ENCODE measurements at places on chromosomes 6 and 20.

DNA sequence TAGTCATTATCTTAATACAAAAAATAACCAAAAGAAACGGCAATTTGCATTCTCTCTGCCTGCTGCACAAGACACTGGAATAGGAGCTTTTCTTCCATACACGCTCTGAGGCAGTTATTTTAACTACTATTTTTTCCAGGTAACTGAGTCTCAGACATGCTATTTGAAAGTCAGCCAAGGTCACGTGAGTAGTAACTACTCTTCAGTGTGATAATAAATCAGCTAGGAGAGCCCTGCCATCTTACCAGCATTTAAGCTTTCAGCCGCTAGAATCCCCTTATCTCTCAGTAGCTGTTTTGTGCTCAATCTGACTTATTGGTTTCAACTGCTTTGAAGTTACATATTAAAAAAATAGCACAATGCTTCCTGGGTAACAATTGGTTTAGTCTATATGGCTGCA lies 84.5 kb downstream of the NRN1 start:
- no peaks in the 10 kb centered on the region for H3K4me1 ChIP-seq
- H3K27ac ChIP-seq: no peak overlapping the region
- H3K27me3 ChIP-seq: peaks cover 9% of the 10 kb centered on the region
- no peaks in the 10 kb centered on the region for H3K36me3 ChIP-seq

DNA sequence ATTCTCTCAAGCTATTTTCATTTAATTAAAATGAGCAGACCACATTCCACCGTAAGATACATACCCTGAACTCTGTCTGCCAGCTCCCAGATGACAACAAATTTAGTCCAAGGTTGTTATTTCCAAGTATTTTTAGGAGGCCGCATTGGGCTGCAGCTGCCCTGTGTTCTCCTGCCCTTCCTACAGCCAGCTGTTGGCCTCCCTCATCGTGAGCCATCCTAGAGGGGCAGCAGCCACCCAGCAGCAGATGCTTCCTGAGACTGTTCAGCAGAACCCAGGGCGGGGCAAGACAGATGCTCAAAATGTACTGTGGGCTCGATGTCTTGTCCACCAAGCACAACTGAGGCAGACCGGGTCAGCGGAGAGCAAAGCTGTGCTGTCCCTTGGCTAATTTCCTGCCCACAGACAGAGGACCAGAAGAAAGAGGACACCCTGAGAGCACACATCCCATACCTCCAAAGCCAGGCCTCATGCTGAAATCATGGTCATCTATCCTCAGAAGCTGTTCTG lies 16.4 kb downstream of the GABRR1 start:
- no peak overlapping the region for H3K4me3 ChIP-seq
- H3K27me3 ChIP-seq: peaks cover 5% of the 10 kb centered on the region
- H3K4me1 ChIP-seq: no peaks in the 10 kb centered on the region
- no peak overlapping the region for H3K27ac ChIP-seq
- no peak for DNase-seq

DNA sequence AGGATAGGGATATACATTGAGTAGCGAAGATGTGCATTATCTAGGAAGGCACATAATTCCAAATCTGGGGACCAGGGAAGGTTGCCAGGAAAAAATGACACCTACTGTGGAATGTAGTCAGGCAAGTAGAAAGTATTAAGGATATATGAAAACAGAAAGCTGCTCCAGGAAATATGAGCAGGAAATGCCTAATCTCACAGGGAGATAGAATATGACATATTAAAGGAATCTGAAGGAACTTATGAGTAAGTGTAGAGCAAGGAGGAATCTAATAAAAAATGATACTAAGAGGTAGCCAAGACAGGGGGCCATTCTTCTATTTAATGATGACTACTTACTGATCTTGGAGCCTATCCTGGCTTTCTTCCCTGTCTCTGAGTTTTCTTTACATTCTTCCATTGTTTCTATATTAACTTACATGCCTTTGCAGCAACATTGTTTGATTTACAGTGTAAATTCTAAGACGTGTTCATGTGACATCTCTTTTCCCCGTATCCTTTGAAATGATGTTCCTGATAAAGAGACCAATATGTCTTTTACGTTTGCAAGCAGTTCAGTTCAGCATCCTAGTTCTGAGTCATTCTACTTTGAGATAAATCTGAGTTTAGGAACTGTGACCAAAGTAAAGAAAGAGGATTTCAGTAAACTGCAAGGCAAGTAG lies 58.6 kb downstream of the TINAG start:
- DNase-seq: no peak
- H3K4me1 ChIP-seq: no peaks in the 10 kb centered on the region
- no peak overlapping the region for H3K4me3 ChIP-seq
- no peak overlapping the region for H3K27ac ChIP-seq
- H3K27me3 ChIP-seq: no peaks in the 10 kb centered on the region
- no peaks in the 10 kb centered on the region for H3K36me3 ChIP-seq

DNA sequence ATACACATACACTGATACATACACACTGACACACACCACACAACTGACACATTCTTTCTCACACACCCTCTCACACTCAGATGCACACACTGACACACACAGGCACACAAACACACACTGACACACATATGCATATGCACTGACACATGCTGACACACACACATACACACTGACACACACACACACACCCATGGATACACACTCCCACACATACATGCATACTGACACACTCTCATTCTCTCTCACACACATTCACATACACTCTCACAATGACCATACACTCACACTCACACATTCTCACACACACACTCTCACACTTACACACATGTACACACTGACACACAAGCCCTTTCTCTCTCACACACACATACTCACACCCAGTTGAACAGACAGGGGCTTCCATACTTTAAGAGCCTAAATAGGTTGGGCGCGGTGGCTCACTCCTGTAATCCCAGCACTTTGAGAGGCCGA lies 236.4 kb downstream of the LRFN2 start:
- H3K4me1 ChIP-seq: peaks cover 3% of the 10 kb centered on the region
- H3K4me3 ChIP-seq: no peak overlapping the region
- peaks cover 1% of the 10 kb centered on the region for H3K27me3 ChIP-seq
- H3K27ac ChIP-seq: no peak overlapping the region
- H3K36me3 ChIP-seq: no peaks in the 10 kb centered on the region

DNA sequence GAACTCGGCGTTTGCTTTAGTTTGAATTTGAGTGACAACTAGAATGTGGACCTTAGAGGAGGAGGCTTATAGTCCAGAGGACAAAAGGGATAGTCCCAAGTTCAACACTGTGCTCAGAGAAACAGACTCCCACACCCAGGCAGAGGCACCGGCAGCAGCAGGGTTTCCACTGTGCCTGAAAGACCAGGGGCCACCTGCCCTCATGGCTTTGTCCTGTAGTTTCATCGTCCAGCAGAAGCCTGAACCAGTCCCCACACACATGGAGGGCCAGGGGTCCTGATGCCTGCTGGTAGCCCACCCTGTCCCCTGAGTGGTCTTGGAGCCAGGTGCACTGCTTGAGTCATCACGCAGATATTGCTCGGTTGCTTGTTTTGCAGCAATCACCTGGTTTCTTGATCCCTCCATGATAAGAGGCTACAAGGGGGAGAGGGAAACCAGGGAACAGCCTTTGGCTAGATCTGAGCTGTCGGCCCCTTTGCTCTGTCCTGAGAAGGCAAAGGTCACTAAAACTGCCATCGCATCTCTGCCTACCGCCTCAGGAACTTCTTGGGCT lies 7.2 kb upstream of the ACSS1 start:
- H3K4me3 ChIP-seq: no peak overlapping the region
- no peak for DNase-seq
- H3K4me1 ChIP-seq: peaks cover 9% of the 10 kb centered on the region
- peaks cover 51% of the 10 kb centered on the region for H3K27me3 ChIP-seq
- H3K36me3 ChIP-seq: no peaks in the 10 kb centered on the region

DNA sequence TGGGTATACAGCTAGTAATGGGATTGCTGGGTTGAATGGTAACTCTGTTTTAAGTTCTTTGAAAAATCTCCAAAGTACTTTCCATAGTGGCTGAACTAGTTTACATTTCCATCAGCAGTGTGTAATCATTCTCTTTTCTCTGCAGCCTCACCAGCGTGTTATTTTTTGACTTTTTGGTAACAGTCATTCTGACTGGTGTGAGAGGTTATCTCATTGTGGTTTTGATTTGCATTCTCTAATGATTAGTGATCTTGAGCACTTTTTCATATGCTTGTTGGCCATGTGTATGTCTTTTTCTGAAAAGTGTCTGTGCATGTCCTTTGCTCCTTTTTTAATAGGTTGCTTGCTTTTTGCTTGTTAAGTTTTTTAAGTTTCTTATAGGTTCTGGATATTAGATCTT lies 194.2 kb upstream of the PHACTR1 start:
- DNase-seq: no peak
- H3K4me3 ChIP-seq: no peak overlapping the region
- no peak overlapping the region for H3K27ac ChIP-seq
- H3K4me1 ChIP-seq: peaks cover 6% of the 10 kb centered on the region

DNA sequence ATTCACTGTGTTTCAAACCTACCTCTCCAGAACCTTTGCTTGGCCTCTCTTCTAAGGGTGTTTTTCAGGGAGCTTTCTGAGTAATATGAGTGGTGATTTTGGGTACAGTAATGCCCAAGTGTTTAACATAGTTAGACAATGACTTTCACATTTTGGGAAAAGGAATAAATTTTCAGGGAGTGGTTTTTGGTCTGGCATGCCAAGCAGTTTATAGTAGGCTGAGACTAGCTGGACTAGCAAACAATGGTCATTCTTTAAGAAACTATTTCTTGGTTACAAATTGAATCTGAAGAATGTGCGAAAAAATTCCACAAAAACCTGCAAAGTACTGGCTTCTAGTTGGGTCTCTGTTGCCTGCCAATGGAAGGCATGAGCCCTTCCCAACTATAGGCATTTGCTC lies 15.4 kb downstream of the FNDC1 start:
- no peaks in the 10 kb centered on the region for H3K36me3 ChIP-seq
- no peak overlapping the region for H3K4me3 ChIP-seq
- H3K27me3 ChIP-seq: peaks cover 9% of the 10 kb centered on the region
- H3K4me1 ChIP-seq: peaks cover 8% of the 10 kb centered on the region
- H3K27ac ChIP-seq: no peak overlapping the region
- DNase-seq: no peak

DNA sequence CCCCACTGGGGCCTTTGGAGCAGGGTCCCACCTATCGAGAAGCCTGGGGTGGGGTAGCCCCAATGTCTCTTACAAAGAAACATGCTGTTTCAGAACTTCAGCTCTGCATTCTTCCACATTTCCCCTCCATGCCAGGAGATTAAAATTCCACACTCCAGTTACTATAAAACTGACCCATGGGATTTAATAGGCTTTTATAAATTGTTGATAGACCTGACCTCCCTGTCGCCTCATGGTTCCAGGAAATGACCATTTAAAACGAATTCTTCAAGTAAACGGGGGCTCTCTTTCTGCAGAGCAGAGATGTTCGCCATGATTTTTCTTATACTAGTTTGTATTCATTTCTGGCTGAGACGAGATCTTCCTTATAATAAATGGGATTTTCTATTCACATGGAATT lies 19.3 kb downstream of the RIN2 start:
- DNase-seq: no peak
- no peaks in the 10 kb centered on the region for H3K27me3 ChIP-seq
- H3K36me3 ChIP-seq: no peaks in the 10 kb centered on the region
- H3K27ac ChIP-seq: no peak overlapping the region
- no peak overlapping the region for H3K4me3 ChIP-seq

- H3K27ac ChIP-seq: no peak overlapping the region
- peaks cover 9% of the 10 kb centered on the region for H3K4me1 ChIP-seq
- H3K4me3 ChIP-seq: no peak overlapping the region
Observed at GRCh38 chr6:21100991-21101390, 492.6 kb upstream of the SOX4 start.
